ENCODE measurements at places on chromosomes 13 and 19.

GRCh38 chr13:40779796-40780285, 8.9 kb upstream of the MRPS31 start:
- DNase-seq: no peak

DNA sequence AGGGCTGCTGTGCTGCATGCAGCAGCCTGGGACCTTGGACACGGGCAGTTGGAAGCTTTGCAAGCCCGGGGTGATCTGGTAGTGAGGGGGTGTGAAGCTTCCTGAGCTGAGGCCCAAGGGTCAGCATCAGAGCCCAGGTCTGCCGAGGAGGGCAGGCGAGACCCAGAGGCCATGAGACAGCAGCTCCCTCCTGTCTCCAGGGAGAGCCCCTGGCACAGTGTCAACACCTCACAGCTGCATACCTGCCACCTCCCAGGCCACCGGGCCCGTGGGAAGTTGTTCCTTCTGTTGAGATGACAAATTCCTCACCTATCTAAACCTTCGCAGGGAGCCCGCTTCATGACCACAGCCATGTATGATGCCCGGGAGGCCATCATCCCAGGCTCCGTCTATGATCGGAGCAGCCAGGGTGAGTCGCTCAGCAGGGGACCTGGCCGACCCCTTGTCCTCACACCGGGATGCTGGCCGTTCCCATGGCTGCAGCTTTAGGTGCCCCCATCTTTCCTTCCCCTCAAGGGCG, 32.1 kb downstream of the CERS1 start:
- no peak for DNase-seq

- DNase-seq: no peak
Measured at GRCh38 chr13:67519356-67519755, 289.2 kb upstream of the PCDH9 start.

GRCh38 chr13:28246891-28247290, 108.5 kb downstream of the PAN3 start:
- no peak for DNase-seq

DNA sequence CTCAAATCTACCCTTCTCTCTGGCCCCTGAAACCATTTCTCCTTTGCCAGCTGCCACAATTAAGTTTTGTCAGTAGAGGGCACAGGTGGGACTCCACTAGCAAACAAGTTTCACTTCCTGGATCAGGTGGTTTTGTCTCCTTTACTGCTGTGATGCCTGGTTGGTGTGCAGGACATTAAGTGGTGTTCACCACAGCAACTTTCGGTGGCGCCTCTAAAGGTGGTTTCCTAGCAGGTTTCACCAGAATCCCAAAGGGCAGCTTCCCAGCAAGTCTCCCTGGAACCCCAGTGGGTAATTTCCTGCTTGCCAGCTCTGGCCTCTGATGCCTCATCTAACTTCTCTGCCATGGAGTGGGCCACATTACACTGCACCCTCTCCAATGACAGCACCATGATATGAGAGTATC, 16.6 kb downstream of the MED4 start:
- DNase-seq: no peak
